Esophagus squamous epithelium (tissue), 5 donors: ENCODE measurements at places on chromosomes 6 and 20.

- DNase-seq = no peak
Observed at GRCh38 chr6:52611833-52612232, 35.0 kb upstream of the TRAM2 start.

DNA sequence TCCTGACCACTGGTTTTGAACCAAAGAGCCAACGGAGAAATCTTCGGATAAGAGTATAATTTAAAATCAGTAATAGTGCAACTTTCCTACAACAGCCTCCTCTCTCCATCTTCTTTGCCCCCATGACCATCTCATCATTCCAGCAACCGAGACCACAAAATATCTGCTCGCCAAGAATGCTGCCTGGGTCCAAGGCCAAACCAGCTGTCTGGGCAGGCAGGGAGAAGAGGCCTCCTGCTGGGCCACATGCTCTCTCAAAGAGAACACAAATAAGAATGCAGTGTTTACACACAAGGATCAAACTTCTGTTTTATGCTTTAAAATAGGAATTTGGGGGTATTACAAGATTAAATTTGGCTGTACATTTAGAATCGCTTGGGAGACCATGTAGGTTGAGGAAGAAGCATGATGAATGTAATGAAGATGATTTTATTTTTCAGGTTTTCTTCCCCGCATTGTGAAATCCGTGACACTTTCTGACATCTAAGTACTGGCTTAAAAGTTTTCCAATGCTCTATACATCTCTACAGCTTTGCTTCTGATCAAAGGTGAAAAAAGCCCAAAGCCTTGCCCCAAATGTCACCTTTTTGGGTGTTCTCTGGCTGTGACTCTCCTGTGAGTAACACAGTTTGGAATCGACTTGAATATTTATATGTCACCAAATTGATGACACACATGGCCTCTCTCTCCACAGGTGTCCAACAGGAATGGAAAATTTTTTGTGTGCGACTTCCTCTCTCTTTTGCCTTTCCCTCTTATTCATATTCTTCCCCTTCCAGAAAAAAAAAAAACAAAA lies 79.4 kb upstream of the PROKR2 start:
- no peak for DNase-seq

GRCh38 chr20:3279761-3280160 lies 40.8 kb upstream of the SLC4A11 start:
- no peak for DNase-seq

- DNase-seq = no peak
Observed at GRCh38 chr6:156407334-156407733, 369.8 kb upstream of the ARID1B start.

DNA sequence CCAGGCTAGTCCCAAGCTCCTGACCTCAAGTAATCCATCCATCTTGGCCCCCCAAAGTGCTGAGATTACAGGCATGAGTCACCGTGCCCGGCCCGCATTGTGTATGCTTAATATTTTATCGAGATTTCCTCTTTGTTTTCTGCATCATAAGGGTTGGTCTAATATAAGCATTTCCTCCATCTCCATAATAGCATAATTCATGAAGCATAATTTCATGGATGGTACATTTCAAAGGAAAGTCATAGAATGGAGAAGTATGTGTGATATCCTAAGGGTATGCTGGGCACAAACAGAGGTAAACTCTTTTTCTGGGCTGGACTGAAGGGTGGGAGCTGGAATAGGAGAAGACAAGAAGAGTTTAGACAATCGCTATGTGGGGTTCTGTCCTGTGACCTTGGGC lies 17.5 kb upstream of the TIAM2 start:
- no peak for DNase-seq

GRCh38 chr6:34416877-34417371 lies 8.9 kb downstream of the RPS10 start:
- no peak for DNase-seq

DNA sequence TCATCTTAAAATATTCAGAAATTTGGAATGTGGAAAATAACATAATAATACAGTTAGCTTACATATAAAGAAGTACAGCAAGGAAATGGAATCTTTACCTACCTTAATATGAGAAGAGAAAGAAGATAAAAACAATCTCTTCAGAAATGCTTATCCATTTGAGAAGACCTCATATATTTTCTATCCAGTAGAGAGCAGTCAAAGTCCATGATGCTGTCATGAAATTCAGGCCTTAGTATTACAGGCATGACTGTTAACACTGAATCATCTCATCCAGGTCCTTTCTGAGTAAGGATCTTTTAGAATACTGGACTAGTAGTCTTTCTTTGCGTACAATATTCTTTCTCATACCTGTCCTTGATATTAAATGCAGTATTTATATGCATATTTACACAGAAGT lies 713.4 kb downstream of the CD109 start:
- DNase-seq = no peak

- DNase-seq = no peak
Observed at GRCh38 chr6:167866642-167867041, 39.9 kb downstream of the AFDN start.
